ENCODE measurements at places on chromosomes 3 and 15. TPM values are rescaled to one million over a fixed set of nuclear protein-coding genes. Genes with fewer than 3 reads are reported as not detected.

GRCh38 chr3:179046497-179047353, 24.9 kb downstream of the ZMAT3 start:
- no peak for DNase-seq

Gene MITF
- not detected for total RNA-seq

DNA sequence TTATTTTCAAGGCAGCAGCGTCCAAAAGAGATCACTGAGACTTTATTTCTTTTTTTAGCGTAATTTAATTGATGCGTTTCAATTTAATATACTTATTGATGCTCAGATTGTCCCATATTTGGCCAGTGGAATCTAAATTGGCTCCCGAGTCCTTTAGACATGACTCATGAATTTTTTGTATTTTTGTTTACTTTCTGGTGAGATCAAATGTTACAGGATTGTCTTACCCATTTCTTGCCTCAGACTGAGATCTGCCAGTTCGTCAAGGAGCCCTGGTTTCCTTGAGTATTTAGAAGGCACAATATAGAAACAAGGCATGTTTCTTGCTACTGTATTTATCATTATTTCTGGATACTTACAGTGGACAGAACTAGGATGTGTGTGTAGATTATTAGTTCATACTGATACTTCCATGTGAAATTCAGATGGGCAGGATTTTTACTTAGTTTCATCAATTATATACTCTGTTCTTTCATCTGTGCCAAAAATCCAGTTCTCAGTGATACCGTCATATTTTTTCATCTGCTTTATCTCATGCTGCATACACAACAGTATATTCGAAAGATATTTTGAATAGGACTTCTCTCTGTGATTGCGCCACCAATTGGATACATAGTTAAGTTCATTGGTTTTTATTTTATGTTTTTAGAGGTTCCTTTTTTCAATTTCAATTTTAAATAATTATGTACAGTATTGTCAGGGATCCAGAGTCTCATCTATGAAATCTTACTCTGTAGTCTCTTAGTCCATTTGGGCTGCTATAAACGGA, 436.9 kb upstream of the C2CD4B start:
- no peak for DNase-seq

GRCh38 chr3:141328286-141329166, 39.8 kb upstream of the ZBTB38 start:
- DNase-seq, result no peak

DNA sequence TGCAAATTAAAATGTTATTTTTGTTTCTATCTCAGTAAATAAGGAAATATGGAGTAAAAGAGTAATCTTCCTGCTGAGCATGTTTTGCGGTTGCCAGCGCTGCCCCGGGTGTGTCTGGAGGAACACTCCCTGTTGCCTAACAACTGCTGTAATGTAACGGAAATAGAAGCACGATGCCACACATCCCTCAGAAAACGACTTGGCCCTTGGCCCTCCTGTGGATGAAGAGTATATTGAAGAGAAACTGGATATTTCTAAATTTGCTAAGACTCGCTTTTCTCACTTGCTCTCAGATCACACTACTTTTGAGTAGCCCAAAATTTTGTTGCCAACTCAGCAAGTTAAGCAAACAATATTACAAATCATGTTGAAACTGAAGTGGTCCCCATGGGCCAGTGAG, 18.9 kb downstream of the CX3CR1 start:
- peak; percentile 80 for DNase-seq

DNA sequence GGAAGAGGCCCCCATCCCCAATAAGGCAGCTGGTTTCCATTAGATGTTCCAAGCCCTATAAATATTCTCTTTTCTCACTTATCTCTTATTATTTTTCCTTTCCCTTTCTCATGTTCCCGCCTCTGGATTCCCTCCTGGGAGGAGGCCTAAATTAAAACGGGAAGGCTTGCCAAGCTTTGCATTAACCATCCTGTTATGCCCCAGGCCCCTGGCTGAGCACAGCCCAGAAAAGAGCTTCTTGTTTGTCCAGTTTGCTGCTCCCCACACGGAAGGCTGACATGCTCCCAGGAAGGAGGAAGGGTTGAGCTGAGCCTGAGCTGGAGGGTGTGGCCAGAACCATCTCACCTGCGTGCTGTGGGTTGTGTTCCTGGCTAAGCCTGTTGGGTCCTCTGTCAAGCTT, 63.1 kb upstream of the BOC start:
- DNase-seq, result no peak

Gene ISLR
- not detected for total RNA-seq

- DNase-seq, result no peak
Measured at GRCh38 chr15:93036951-93037819, 51.8 kb downstream of the RGMA start.

DNA sequence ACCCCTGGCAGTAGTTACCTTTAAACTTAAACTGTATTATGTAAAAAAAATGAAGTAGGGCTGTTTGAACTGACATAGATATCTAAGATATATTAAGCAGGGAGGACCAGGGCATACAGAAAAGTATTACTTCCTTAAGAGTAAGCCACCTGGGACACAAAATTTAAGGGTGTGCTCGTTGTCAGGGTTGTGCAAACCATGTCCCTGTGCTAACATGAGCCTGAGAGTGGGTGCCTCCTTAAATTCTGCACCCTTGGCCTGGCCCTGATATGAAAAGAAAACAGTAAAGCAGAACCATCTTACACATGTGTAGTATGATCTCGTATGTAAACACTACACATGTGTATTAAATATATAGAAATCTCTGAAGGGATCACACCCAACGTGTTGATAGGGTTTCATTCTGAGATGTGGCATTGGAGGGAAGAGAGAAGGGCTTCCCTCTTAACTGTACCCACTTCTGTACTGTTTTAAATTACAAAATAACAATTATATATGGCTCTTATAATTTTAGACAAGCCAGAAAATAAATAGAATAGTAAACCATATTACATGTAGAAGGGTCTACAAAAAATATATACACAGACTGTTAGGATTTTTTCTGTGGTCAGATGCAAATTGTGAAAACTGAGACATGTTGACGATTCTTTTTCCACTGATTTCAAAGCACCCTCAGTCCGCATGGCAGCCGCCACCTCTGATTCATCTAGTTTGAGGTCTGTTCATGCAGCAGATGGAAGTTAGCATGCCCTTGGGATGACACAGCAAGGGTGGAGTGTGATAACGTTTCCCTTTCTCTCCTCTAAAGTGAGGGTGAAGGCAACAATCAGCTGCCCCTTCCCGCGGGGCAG, 400.8 kb upstream of the PROK2 start:
- no peak for DNase-seq

GRCh38 chr3:177358091-177358976, 161.1 kb upstream of the TBL1XR1 start:
- DNase-seq, result peak; percentile 74

GRCh38 chr15:77040673-77041072, 30.2 kb downstream of the TSPAN3 start:
- peak; percentile 23 for DNase-seq
